Renal pelvis (tissue), 12 donors: ENCODE measurements at places on chromosomes 16 and 17.

DNA sequence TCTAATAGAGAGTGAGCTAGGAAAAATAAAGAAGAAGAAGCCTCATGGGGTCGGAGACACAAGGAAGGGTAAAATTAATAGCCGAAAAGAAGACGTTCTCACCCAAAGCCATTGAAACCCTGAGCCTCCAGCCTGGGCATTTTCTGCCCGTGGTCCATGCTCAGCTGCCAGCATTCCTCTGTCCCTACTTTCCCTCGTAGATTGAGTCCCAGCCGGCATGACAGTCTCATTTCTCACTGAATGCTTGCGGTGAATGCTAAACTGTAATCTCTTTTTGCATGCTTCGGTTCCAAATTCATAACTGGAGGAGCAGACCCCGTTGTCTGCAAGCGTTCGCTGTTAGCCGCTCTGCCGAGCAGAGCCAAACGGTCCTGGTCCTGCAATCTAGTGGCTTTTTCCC is 54.0 kb upstream of the COX10 start:
- no peak for DNase-seq

DNA sequence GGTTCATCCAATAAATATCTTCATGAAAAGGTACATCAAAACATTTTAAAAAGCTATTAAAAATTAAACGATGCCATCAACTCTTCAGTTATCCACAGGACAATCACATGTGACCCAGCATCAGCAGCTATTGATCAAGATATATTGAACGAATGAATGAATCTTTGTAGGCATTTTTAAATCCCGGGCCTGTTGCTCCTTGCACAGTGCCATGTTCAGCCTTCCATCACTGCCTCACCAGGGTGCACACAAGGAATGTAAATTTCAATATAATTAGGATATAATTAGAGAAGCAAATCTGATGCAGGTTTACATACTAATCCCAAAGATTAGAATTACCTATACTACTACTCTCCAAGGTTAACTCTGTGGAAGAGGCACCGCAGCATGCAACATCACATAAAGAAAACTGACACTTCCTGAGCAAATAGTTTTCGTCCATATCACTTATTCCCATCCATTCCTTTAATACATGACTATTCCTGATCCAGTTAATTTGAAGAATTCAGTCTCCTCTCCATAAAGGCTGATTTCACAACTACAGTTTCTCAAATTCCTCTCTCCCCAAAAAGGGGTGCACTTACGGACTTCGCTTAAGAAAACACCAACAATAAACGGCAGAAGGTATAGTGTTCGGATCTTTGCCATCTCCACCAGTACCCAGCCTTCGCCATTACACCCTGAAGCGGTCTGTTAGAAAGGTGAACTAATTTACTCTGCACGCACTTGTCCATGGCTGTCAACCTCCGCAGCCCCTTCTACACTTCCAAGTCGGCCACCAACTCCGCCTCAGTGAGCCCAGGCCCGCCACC is 938 bp downstream of the NCOR1 start:
- DNase-seq = peak; percentile 26

- peak; percentile 69 for DNase-seq
Observed at GRCh38 chr17:78865682-78866390, 25.2 kb upstream of the USP36 start.

DNA sequence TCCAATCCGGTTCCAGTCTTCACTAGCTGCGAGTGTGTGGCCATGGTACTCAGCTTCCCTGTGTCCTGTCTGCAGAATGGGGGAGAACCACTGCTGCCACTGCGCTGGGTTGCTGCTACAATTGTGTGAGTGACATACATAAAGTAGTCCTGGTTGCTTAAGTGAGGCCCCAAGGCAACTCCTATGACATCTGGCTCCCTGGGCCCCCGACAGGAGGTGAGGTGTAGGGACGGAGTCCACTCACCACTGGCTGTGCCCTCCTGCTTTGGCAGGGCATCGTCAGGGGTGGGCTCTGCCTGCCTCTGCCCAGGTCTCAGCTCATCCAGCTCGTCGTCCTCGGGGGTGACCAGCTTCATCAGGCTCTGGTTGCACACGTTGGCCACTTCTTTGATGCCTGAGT is 20.4 kb downstream of the VAC14 start:
- no peak for DNase-seq

GRCh38 chr17:20223808-20224328 is 214.7 kb downstream of the SPECC1 start:
- no peak for DNase-seq

DNA sequence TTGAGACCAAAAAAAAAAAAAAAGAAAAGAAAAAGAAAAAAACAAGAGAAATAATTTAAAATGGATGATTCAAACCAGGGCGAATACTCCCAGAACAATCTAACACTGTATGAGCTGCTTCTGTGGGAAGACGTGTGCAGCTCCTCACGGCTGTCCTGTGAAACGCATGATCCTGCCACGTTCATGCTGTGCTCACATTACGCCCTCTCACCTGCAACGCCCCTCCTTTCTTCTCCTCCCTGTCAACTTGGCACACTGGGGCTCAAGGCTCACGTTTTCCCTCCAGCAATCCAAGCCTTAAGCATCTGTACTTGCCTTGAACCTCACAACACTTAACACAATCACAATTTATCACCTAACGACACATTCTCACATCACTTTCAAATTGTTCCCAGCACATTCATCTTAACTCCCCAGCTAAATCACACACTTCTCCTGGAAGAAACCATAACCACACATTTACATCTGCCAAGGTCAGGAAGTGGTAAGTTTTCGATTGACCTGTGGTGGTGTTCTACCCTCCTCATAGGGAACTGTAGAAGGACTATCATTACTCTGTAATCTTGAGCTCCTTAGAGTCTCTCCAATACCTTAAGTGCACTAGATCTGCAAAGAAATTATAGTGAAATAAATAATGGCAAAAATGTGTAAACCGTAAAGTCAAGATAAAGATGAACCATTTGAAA is 29.1 kb downstream of the MBTPS1 start:
- no peak for DNase-seq

DNA sequence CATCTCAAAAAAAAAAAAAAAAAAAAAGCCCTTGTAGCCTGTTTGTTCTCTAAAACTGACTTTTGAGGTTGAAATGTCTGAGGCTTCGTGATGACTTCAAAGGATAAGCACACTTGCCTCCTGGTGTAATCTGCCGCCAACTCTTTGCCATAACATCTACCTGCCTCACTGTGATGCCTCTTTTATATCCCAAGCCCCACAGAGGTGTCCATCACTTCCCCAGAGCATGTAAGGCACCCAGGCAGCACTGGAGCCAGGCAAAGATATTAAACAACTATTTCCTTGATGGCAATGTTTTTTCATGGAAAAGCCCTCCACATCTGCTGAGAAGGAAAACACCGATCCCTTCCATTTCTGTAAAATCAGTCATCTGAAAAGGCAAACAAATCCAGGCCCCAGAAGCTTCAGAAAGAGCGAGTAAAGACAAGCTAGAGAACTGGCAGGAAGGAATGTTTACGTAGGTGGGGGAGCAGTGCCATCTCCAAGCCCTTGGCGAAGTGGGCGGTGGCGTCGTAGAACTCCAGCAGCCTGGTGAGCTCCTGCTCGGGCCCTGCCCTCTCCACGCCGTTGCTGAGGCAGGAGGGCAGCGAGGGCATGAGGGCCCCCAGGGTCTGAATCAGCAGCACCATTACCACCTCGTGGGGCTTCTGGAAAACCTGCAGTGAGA is 28.6 kb downstream of the COG7 start:
- DNase-seq = peak; percentile 33

- no peak for DNase-seq
Observed at GRCh38 chr16:87507351-87508069, 14.7 kb upstream of the ZCCHC14 start.

DNA sequence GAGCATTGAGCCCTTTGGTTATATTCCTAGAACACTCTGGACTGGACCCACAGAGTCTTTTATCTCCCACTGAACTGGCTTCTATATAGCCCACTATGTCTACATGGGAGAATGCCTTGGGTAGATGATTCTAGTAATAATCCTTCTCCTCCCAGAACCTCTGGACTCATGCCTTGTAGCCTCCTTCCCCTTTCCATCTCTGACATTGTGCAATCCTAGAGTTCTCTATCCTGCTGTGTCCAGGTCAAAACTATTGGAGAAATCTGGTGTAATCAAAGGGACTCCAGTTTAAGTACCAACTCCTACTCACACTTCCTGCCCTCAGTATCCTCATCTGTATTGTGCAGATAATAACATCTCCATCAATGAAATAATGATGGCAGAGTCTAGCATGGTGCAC is 9.1 kb downstream of the RCVRN start:
- no peak for DNase-seq

GRCh38 chr16:47204736-47205504 is 61.2 kb upstream of the NETO2 start:
- no peak for DNase-seq

DNA sequence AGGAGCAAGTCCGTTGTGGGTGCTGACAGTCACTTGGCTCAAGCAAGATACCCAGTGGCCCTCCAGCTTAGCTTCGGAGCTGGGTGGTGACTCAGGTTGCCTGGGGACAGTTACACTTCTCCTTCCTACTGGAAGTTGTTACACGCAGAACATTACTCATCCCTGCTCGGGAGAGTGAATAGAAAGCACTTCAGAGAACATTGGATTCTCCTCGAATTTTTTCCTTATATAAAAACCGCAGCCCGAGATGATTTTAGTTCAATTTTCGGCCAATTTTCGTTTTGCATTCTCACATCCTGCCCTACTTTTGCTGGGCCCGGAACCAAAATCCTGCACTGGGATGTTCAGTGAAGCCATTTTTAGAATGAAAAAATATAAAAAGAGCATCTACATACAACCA is 99.7 kb downstream of the ELAC2 start:
- no peak for DNase-seq

- DNase-seq = no peak
Observed at GRCh38 chr16:89536371-89536770, 24.1 kb upstream of the RPL13 start.

- DNase-seq = peak; percentile 46
Observed at GRCh38 chr17:39563476-39563875, 44.2 kb downstream of the NEUROD2 start.

- no peak for DNase-seq
Observed at GRCh38 chr16:67668495-67669157, 2.0 kb downstream of the C16orf86 start.

GRCh38 chr16:68995011-68995504 is 110.4 kb upstream of the HAS3 start:
- peak; percentile 15 for DNase-seq

DNA sequence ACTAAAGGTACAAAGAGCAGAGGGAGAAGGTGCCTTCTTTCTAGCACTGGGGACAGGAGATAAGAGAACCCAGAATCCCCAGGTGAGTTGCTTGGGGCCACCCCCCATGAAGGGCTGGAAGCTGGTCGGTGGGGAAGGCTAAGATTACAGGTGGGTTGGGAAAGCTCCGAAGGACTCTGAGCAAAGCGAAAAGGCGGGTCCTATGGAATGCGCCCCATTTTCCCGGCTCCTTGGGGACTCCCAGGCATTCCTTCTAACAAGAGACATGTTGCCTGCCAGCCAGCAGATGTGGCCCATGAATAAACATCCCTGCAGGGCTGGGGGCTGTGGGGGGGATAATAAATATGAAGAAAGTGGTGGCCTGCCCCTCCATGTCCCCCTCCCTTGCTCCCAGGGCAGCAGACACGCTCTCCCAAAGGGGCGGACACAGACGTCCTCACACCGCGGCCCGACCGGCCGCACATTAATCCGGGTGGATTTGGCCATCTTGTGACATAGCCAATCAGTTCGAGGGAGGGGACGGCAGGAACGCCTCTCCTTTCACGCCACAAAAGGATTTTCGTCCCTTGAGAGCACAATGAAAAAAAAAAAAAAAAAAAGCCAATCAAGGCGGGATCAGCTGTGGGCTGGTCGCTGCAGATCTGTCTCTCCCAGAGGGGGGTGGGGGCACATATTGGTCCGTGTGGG is 98.5 kb downstream of the SOX9 start:
- DNase-seq = no peak

DNA sequence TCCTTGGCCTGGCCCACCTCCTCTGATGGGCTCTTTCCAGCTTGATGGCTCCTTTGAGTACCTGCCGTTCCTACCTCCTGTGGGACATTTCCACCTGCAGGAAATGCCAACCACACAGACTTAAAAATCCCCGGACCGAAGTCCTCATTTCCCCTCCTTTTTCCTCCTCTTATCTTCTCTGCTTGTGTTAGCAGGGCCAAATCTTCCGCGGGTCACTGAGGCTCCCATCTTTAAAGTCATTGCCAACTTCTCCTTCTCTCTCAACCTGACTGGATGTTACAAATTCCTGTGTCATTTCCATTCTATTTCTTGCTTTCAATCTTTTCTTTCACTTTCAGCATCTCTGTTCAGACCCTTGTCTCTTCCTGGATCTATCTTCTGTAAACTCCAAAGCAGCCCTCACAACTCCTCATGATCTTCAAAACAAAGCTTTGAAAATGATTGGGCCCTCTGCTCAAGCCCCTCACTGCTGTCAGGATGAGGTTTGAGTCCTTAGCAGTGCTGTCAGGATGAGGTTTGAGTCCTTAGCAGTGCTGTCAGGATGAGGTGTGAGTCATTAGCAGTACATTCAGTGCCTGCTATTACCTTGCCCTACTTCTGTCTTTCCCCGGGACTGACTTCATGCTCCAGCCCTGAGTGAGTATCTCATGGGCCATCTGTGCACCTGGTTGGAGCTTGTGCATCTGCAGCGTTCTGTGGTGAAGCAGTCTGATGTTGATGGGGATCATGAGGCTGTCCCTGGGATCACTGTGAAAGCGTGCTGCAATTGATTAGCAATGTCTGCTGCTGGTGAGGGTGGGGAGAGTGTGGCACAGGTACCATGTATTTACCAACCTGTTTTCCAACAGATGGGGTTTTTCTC is 100.1 kb downstream of the IRF8 start:
- no peak for DNase-seq

- DNase-seq = no peak
Observed at GRCh38 chr17:61427567-61427966, 24.7 kb upstream of the TBX4 start.

GRCh38 chr17:79930877-79931816 is 91.9 kb upstream of the CBX4 start:
- DNase-seq = no peak
